ENCODE measurements at places on chromosomes 1 and 21. TPM values are rescaled to one million over a fixed set of nuclear protein-coding genes. Genes with fewer than 3 reads are reported as not detected.

ATAD3C gene
- 8.9 TPM for total RNA-seq

DNA sequence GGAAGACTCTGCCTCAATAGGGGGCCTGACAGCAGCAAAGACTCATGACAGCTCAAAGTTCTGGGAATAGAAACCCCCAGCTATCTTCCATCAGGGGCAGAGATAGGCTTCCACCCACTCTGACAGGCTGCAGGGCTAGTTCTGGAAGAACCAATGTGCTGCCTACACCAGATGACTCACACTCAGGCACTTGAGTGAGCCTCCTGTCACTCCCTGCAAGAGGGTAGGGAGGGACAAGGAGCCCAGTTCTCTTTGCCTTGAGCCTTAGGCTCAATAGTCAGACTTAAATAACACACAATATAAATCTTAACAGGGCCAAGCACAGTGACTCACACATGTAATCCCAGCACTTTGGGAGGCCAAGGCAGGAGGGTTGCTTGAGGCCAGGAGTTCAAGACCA, 386.4 kb downstream of the HHAT start:
- H3K27ac ChIP-seq = no peak overlapping the region
- no peak overlapping the region for H3K4me3 ChIP-seq
- H3K4me1 ChIP-seq = no peaks in the 10 kb centered on the region
- no peak for DNase-seq
- H3K27me3 ChIP-seq = no peaks in the 10 kb centered on the region
- no peaks in the 10 kb centered on the region for H3K36me3 ChIP-seq

IGSF9 gene
- total RNA-seq = 1.6 TPM

DNA sequence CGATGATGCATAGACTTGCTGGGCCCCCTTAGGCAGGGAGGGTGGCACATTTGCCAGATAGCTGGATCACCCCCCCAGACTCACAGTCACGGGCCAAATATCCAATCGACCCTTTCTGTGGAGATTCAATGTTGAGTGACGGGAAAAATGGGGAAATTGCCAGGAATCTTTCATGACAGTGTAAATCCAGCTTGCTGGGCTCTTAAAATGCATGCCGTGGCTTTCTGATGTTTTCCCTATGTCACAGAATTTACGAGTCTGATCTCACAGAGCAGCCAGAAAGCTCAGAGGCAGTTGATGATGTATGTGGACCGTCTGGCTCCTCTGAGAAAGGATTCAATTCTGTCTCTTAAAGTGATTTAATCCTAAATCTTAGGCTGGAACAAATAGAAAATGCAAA, 150.1 kb upstream of the ZNF644 start:
- H3K4me3 ChIP-seq = no peak overlapping the region
- no peak for DNase-seq
- H3K36me3 ChIP-seq = no peaks in the 10 kb centered on the region
- no peaks in the 10 kb centered on the region for H3K4me1 ChIP-seq
- H3K27me3 ChIP-seq = no peaks in the 10 kb centered on the region

DNA sequence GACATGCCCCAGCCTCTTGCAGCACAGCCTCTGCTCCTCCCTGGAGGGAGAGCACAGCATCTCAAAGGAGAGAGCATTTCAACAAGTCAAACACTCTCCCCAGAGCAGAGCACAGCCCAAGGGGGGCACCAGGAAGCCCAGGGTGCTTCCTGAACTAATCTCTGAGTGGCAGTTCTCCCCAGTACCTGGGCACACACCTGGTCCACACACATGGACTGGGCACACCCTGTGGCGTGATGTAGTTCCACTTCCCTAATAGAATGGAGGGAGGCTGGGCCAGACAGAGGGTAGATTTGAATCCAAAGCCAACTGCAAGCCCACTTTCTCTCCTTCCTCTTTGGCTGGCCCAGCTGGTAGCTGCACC, 55.5 kb downstream of the CD46 start:
- no peak overlapping the region for H3K4me3 ChIP-seq
- peak overlapping the region; percentile 82 for H3K27ac ChIP-seq
- no peak for DNase-seq
- H3K4me1 ChIP-seq = peaks cover 32% of the 10 kb centered on the region
- H3K36me3 ChIP-seq = peaks cover 70% of the 10 kb centered on the region

C1orf87 gene
- total RNA-seq = not detected

GRCh38 chr1:80248886-80249285, 1242.4 kb upstream of the ADGRL4 start:
- H3K36me3 ChIP-seq = no peaks in the 10 kb centered on the region
- DNase-seq = no peak

CHI3L2 gene
- total RNA-seq = 4.2 TPM

DNA sequence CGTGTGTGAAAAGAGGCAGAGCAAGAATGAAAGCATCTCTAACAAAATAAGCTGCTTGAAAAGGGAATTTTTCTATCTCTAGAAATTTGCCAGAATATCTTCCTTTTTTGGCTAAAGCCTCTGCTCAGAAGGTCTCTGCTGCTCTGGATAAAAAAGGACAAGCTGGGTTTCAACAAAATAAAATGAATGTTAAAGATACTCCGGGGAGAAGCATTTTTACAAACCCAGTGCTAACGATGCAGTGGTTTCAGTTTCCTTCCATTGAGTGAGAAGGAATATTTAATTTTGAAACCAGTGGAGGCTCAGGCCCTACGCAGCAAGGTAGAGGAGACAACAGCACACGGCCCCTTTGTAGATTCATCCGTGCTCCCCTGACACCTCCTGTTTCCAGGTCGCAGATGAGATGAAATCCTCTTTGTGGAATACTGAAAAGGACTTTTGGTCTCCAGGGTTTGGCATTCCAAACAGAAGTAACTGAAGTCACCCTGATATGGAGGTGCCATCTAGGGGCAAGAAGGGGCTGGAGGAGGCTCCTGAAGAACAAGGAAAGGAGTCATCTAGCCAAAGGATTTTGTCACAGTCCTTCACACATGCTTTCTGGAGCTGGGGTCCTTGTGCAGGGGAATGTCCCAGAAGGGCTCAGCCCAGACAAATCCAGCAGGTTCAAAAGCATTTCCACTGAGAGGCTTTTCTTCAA, 65.7 kb upstream of the SYT6 start:
- no peaks in the 10 kb centered on the region for H3K27me3 ChIP-seq
- DNase-seq = no peak
- H3K36me3 ChIP-seq = no peaks in the 10 kb centered on the region
- no peak overlapping the region for H3K27ac ChIP-seq
- no peaks in the 10 kb centered on the region for H3K4me1 ChIP-seq
- no peak overlapping the region for H3K4me3 ChIP-seq

DNA sequence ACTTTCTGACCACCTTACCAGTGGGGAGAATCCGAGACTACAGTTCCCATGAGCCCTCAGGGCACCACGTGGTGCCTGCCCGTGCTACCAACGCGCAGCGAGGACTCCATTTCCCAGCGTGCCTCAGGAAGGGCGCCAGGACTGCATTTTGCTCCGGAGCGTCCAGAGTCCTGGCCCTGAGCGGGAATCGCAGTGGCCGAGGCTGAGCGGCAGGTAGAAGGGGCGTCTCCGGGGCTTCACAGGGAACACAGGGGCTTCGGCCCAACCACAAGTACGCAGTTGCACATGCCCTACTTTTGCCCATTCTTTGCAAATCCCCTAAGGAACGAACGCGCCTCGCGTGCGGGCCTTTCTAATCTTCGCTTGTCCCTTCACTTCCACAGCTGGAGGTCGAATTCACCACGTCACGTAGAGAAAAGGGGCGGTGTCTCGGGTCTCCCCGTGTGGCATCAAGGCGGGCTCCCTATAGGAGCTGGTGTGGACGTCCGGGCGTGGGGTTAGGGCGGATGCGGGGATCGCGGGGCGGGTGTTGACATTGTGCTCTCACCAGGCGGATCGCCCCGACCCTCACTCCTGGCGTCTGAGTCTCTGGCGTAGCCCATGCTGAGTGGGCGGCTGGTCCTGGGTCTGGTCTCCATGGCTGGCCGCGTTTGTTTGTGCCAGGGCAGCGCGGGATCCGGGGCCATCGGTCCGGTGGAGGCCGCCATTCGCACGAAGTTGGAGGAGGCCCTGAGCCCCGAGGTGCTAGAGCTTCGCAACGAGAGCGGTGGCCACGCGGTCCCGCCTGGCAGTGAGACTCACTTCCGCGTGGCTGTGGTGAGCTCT, at the start of gene BOLA1:
Gene BOLA1 (plus strand): TSS at position 109 of the 825 bp plus-strand sequence. CDS start 492 bp downstream, at position 601.
- peak within 1 kb of the TSS; percentile 75 for H3K4me3 ChIP-seq
- no peaks in the 10 kb centered on the region for H3K36me3 ChIP-seq
- H3K4me1 ChIP-seq = peaks cover 9% of the 10 kb centered on the region
- H3K27me3 ChIP-seq = no peaks in the 10 kb centered on the region
- peak; percentile 95 for DNase-seq

RNU1-4 gene
- total RNA-seq = under 0.01 TPM

- H3K27ac ChIP-seq = no peak overlapping the region
- H3K4me3 ChIP-seq = no peak overlapping the region
- no peaks in the 10 kb centered on the region for H3K36me3 ChIP-seq
- no peaks in the 10 kb centered on the region for H3K4me1 ChIP-seq
- no peak for DNase-seq
Observed at GRCh38 chr1:192588546-192588945, 13.0 kb downstream of the RGS1 start.

GRCh38 chr21:32423320-32424190, 11.0 kb downstream of the EVA1C start:
- H3K27ac ChIP-seq = no peak overlapping the region
- no peaks in the 10 kb centered on the region for H3K36me3 ChIP-seq
- no peaks in the 10 kb centered on the region for H3K27me3 ChIP-seq
- no peak overlapping the region for H3K4me3 ChIP-seq
- H3K4me1 ChIP-seq = peaks cover 5% of the 10 kb centered on the region
- DNase-seq = no peak

DNA sequence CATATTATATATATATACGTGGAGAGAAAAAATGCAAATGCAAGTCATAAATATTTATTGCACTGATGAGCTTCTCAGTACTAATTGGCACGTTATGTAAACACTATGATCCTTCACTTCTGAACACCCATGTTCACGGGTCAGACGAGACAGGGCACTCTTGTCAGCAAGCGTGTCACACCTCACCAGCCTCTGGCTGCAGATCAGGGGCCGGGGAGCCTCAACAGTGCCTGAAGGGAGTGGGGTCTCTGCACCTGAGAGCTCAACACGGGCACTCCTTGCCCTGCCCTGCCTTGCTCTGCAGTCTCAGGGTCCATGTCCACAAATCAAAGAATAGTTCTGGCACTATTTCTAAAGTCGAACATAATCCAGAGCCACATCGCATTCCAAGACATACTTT, 409 bp upstream of the HIVEP3 start:
- H3K27ac ChIP-seq = peak overlapping the region; percentile 18
- H3K4me3 ChIP-seq = no peak overlapping the region
- no peaks in the 10 kb centered on the region for H3K27me3 ChIP-seq
- H3K36me3 ChIP-seq = no peaks in the 10 kb centered on the region
- peaks cover 40% of the 10 kb centered on the region for H3K4me1 ChIP-seq

DNA sequence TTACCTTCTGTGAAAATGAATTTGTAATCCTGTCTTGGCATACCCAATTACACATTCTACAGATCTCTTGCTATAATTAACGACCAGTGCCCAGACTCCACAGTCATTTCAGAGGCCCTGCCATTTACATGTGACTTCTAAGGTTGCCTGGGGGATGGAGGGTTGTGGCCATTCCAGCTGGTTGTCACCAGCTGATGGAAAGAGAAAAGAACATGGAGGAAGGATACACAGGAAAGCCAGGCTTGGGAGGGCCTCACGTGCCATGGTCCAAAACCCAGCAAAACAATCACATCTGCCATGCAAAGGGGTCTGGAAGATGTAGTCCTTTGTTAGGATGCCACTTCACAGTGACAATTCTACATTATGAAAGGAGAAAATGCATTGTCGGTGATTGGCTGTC, 59.3 kb downstream of the LAMC2 start:
- H3K4me3 ChIP-seq = no peak overlapping the region
- H3K27me3 ChIP-seq = no peaks in the 10 kb centered on the region
- H3K4me1 ChIP-seq = peaks cover 4% of the 10 kb centered on the region
- no peaks in the 10 kb centered on the region for H3K36me3 ChIP-seq
- no peak overlapping the region for H3K27ac ChIP-seq

GRCh38 chr21:33761441-33762036, 119.2 kb downstream of the ITSN1 start:
- no peaks in the 10 kb centered on the region for H3K27me3 ChIP-seq
- peak overlapping the region; percentile 56 for H3K27ac ChIP-seq
- H3K4me1 ChIP-seq = peaks cover 22% of the 10 kb centered on the region
- DNase-seq = no peak
- no peaks in the 10 kb centered on the region for H3K36me3 ChIP-seq
- H3K4me3 ChIP-seq = no peak overlapping the region

NBPF6 gene
- total RNA-seq = not detected

DNA sequence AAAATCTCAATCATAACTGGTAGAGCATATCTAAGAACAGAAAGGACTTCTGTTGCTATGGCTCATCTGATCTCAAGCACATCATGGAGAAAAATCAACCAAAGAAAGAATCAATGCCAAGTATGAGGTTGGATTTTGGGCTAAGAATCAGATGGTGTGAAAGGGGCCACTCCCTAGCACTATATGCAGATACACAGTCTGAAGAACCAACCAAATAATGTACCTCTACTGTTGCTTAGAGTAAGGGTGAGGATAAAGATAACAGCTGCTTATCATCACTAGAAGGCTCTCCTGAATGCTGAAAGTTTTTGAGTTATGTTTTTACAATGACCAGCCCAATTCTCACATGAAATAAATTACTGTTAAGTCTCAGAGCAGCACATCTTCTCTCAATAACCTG, 35.6 kb downstream of the ST7L start:
- H3K4me1 ChIP-seq = no peaks in the 10 kb centered on the region
- H3K4me3 ChIP-seq = no peak overlapping the region
- H3K36me3 ChIP-seq = peaks cover 4% of the 10 kb centered on the region

DNA sequence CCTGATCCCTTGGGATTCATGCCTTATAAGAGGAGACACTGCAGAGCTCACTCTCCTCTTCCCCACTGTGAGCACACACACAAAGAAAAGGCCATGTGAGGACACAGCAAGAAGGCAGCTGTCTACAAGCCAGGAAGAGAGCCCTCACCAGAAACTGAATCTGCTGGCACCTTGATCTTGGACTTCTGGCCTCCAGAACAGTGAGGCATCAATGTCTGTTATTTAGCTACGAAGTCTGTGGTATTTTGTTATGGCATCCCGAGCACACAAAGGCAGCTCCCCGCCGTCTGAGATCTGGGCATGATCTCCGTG, 47.1 kb upstream of the RPL11 start:
- H3K27me3 ChIP-seq = no peaks in the 10 kb centered on the region
- DNase-seq = no peak
- no peaks in the 10 kb centered on the region for H3K36me3 ChIP-seq
- peaks cover 27% of the 10 kb centered on the region for H3K4me1 ChIP-seq

Data from thyroid gland (tissue), 4 donors.